Amniotic stem cell (primary cell): ENCODE measurements at places on chromosomes 12 and 14.

DNA sequence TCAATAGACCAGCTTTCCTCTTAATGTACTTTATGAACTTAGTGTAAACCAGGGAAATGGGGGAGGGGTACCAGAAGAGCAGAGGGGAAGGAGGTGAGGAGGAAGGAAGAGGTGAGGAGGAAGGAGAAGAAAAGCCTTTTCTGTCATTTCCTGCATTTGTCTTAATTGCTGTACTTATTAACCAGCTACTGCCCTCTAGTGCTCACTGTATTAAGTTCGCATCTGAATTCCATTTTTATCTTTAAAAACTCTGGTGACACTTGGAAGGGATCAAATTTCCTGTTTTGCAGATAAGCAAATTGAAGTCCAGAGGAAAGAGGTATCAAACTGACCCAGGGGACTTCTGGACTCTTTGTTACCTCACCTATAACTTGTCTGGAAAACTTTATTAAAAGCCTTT, 22.2 kb downstream of the MANSC1 start:
- DNase-seq = peak; percentile 52

DNA sequence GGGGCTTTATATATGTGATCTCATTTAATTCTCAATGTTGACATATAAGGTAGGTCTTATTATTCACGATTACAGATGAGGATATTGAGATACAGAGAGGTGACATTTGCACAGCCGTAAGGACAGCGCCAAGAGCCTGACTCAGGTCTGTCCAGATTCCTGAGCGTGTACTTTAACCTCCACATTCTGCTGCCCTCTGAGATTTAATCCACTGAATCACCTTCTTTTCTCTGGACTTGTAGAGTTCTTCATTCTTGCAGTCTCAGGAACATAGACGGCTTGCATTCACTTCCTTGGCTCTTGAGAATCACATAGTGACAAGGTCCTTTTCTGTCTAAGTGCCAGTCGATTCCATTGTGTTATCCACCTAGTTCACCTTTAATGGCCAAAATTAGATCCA, 141.0 kb upstream of the ARHGAP5 start:
- no peak for DNase-seq

GRCh38 chr12:111759991-111760390, 6.7 kb upstream of the ALDH2 start:
- DNase-seq = no peak

DNA sequence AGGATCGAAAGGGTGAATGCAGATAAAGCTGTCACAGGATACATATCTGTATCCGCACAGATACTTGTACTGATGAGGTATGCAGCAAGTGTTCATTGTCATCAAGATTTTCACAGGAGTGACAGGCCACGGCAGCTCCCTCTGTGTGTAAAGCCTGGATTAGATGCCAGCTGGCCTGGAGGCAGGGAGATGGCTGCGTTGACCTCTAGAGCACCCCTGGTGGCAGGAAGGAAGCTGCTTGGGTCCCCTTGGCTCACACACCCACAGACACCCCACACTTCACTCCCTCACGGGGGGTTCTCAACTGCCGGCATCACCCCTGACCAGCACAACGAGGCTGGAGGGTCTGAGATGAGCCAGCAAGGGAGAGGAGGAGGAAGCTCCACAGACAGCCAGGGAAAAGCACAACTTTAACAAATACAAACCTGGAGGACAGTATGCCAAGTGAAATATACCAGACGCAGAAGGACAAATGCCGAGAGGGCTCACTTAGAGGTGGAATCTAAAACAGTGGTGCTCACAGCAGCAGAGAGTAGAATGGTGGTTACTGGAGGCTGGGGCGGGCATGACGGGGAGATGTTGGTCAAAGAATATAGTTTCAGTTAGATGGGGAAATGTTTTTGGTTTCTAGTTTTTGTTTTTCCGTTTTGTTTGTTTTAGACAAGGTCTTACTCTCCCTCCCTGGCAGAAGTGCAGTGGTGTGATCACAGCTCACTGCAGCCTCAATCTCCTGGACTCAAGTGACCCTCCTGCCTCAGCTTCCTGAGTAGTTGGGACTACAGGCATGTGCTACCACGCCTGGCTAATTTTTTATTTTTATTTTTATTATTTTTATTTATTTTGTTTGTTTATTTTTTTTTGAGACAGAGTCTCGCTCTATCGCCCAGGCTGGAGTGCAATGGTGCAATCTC, 45.7 kb downstream of the TEAD4 start:
- DNase-seq = no peak

GRCh38 chr12:49615725-49616124, 7.6 kb upstream of the PRPF40B start:
- no peak for DNase-seq

- DNase-seq = no peak
Measured at GRCh38 chr12:1488908-1489381, 105.4 kb downstream of the FBXL14 start.

GRCh38 chr12:54349679-54350078, 14.6 kb downstream of the GPR84 start:
- DNase-seq = no peak

DNA sequence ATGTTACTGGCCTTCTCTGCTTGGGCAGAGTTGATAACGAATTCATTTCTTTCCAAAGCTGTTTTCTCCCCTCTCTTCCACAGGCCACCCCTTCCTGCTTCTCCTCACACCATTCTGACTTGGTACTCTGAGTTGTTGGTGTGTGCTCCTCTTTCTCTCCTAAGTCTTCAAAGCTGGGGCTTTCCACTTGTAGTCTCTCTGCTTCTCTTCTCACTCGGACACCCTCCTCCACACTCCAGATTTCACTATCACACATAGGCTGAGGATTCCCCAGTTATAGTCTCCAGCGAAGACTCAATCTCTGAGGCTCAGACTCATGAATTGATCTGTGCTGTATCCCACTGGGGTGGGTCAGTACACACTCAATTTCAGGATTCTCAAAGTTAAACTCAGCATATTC, 201.0 kb downstream of the SSPN start:
- DNase-seq = no peak

GRCh38 chr14:33679461-33680225, 271.2 kb downstream of the EGLN3 start:
- no peak for DNase-seq
